ENCODE measurements at places on chromosomes 6 and 20.

DNA sequence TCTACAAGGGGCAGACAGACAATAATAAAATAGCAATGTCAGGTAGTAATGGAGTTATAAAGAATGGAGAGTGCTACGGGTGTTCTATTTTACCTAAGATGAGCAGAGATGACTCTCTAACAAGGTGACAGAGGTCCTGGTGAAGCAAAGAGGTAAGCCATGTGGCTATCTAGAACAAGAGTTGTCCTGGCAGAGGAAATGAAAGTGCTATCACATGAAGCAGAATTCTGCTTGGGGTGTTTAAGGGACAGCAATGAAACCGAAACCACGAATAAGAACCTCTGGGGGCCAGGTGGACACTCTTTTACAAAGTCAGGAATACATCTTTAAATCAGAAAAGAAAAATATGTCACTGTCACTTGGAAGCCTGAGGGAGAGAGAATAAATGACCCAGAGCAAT lies 37.9 kb upstream of the IRAK1BP1 start:
- no peak for DNase-seq

DNA sequence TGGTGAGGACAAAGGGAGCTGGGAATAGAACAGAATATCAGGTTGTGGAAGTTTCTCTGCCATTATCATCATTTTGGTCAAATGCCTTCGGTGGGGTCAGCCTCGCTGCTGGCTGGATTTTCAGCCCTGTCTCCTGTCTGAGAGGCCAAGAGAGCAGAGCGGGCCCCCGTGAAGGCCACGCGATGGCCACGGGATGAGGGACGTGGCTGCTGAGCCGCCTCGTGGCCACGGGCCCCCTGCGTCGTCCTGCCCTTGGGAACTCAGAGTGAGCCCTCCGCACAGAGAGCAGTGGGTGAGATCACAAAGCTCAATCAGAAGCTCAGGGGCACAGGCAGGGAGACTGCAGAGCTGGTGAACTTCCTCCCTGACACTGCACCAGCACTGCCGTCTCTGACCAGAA lies 363.7 kb downstream of the CDH4 start:
- no peak for DNase-seq

- DNase-seq: no peak
Observed at GRCh38 chr6:3876101-3876500, 26.9 kb downstream of the FAM50B start.

DNA sequence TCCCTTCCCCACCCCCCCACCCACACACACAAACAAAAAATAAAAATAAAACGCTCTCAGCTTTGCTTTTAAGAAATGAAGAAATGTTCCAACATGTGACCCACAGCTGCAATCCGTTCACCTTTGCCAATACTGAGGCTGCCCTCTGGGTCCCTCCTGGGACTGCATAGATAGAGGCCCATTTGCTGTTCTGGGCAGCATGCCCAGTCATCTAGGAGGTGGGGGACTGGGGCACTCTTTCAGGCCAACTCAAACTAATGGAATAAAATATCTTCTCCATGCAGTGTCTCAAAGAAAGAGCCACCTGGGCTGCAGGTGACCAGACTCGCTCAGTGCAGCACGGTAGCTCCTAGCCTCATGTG lies 79.9 kb downstream of the SLC22A3 start:
- DNase-seq: no peak

- DNase-seq: no peak
Observed at GRCh38 chr6:125222531-125223455, 69.2 kb downstream of the TPD52L1 start.

GRCh38 chr6:159329081-159329480 lies 159.9 kb downstream of the FNDC1 start:
- no peak for DNase-seq

- no peak for DNase-seq
Observed at GRCh38 chr6:10194816-10195672, 219.8 kb downstream of the TFAP2A start.

GRCh38 chr6:134864558-134864957 lies 85.3 kb downstream of the ALDH8A1 start:
- DNase-seq: no peak

GRCh38 chr6:7129360-7129759 lies 21.6 kb downstream of the RREB1 start:
- DNase-seq: no peak

- DNase-seq: no peak
Observed at GRCh38 chr6:37273690-37274089, 15.7 kb upstream of the TMEM217 start.

- no peak for DNase-seq
Observed at GRCh38 chr6:18567380-18567779, 180.2 kb downstream of the RNF144B start.

- peak; percentile 94 for DNase-seq
Observed at GRCh38 chr6:40907198-40907701, 131.8 kb downstream of the UNC5CL start.

GRCh38 chr6:159321267-159321666 lies 152.1 kb downstream of the FNDC1 start:
- DNase-seq: no peak

DNA sequence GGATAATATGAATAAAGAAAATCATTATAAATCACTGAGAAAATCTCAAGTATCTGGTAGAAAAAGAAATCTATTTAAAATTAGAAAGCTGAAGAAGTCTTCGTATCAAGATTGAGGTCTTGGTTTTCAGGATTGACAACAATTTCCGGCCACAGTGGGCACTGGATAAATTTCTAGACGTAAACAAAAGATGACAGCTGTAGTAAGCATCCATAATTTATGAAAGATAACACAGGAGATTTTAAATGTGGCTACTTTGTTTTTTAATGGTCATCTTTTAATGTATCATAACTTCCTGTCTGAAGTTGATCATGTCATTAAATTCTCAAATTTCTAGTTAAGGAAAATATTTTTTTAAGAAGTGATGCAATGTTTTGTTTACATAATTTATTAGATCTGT lies 444.2 kb downstream of the HTR1B start:
- no peak for DNase-seq

- DNase-seq: no peak
Observed at GRCh38 chr6:118843685-118844390, 50.1 kb upstream of the ASF1A start.

DNA sequence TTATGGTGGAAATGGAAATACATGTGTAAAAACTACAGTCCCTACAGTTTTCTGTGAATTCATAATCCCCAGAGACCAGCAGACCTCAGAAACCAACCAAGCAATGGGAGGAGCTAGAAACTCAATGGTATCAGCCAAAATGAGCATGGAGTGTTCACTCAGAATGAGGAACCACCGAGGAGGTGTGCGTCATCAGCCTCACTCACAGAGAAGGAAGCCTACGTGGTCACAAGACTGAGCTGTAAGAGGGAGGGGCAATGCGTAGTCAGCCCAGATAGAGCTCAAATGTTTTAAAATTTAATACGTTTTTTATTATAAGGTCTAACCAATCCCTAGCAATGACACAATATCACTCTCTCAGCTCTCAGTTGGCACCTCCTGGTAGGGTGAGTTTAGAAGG lies 17.4 kb downstream of the MYLK4 start:
- no peak for DNase-seq

- DNase-seq: no peak
Observed at GRCh38 chr6:169964486-169965180, 213.2 kb downstream of the ERMARD start.

GRCh38 chr6:139883776-139884175 lies 509.3 kb upstream of the CITED2 start:
- no peak for DNase-seq

DNA sequence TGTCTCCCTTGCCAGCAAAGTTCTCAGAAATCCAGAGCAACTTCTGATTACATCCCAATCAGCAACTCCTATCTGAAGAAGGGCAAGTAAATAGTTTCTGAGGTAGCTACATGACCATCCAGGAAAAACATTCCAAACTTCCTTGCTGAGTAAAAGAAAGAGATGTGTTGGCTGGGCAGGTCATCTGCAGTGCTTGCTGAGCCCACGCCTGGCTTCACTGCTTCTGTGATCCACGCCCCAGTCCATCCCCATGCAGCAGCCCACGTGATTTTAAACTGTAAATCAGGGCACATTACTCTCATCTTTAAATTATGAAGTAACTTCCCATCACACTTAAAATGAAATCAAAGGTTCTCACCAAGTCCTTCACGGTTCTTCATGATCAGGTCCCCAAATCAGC lies 603.6 kb downstream of the QKI start:
- no peak for DNase-seq

DNA sequence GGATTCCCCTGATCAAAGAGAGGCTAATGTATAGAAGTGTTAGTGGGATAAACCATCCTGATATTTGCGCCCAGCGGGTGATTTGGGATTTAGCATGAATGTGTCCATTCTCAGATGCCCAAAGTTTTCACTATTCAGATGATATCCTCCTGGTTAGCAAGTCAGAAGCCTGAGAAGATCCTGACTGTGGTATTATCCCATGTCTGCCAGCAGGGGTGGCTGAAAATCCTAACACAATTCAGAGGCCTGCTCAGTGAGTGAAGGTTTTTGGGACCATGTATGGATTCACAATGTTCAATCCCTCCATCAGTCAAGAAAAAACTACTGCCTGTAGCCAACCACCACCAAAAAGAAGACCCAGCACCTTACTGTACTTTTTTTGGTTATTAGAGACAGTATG lies 34.1 kb upstream of the SPACA1 start:
- DNase-seq: peak; percentile 24

DNA sequence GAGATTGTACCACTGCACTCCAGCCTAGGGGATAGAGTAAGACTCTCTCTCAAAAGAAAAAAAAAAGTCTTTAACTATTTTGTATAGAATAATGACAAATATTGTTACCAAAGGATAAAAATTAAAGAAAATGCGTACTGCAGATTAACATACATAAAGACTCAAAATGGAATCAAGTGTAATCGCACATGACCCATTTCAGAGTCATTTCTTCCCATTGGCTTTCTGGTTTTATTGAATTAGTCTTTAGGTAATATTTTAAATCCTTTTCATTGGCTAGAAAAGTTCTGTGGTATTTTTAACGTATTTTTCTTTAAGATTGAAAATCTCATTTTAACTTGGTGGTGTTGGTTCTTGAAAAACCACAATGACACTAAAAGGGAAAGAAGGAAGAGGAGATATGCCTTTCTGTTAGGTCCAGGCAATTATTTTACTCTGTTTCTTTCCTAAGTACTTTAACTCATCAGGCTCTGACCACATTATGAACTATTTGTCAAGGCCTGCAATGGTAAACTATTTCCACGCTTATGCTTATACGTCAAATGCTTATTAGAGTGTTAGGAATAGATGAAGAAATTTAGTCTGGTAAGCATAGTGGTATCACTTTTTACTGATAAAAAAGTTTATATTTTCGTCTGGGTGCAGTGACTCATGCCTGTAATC lies 52.3 kb downstream of the PLEKHG1 start:
- DNase-seq: no peak

GRCh38 chr20:63355781-63356295 lies 5.3 kb downstream of the CHRNA4 start:
- no peak for DNase-seq

DNA sequence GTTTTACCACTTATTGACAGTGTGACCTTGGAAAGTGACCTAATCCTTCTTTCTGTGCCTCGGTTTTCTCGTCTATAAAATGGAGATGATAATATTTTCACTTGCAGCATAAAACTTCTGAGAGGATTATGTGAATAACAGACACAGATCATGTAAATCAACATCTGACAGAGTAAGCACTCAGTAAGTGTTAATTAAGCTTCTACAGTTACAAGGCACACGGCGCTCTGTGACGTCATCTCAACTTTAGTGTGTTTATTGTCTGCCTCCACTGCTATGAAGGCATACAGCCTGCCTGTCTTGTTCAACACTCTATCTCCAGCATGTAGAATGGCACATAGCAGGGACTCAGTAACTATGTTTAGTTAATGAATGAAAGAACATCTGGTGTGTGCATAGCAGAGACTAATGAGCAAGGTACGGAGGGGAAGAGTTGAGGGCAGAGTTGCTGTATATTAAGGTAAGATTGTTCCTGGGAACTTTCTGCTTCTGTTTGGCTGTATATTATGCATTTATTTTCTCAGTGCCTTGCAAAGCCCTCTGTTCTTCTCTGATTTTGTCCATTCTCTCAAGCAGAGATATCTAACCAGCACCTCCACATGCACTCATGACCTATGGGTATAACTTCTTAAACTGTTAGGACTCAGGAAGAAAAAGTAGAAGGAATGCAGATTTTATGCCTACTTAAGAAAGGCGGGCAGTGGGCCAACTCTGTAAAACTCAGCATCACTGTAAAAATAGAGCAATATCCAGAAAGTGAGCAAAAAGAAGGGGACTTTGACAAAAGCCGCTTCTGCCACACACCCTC lies 66.4 kb upstream of the STMND1 start:
- DNase-seq: peak; percentile 51

GRCh38 chr6:156946370-156946936 lies 169.3 kb downstream of the ARID1B start:
- no peak for DNase-seq

DNA sequence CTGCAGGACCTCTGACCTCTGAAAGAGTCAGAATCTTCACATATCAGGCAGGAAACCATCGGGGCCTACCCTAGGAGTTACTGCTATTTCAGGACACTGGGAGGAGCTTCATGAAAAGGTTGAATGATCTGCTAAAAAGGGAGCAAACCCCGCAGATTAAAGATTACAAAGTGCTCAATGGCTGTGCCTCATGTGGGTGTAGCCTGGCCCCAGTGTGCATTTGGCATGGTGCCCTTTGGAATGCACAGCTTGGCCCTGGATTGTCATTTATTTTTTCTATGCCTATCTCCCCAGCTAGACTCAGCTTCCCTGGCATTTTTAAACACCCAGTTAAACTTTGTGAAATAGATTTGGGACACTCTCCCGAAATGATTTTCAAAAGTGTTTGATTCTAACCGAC lies 368.5 kb upstream of the SPTLC3 start:
- no peak for DNase-seq

- peak; percentile 22 for DNase-seq
Observed at GRCh38 chr6:1190366-1190765, 121.5 kb upstream of the FOXQ1 start.

GRCh38 chr6:119352001-119352400 lies 2.4 kb upstream of the MAN1A1 start:
- no peak for DNase-seq
